ENCODE measurements at places on chromosomes 2 and 18. TPM values are rescaled to one million over a fixed set of nuclear protein-coding genes. Genes with fewer than 3 reads are reported as not detected.
A peak's percentile ranks its signal among the peaks of the same experiment; 100 is the strongest.

Gene PSMA8
- not detected for total RNA-seq

Gene CRYGD
- total RNA-seq, result not detected

Gene MYL12B
- total RNA-seq, result 256 TPM

Gene MEP1B
- total RNA-seq, result not detected

Gene WBP1
- total RNA-seq, result 21.4 TPM

Gene ERBB4
- total RNA-seq, result not detected

Gene TMEM182
- total RNA-seq, result 5.2 TPM

Gene GPAT2
- total RNA-seq, result 0.94 TPM

Gene SERPINB2
- not detected for total RNA-seq

Gene POMC
- total RNA-seq, result not detected

DNA sequence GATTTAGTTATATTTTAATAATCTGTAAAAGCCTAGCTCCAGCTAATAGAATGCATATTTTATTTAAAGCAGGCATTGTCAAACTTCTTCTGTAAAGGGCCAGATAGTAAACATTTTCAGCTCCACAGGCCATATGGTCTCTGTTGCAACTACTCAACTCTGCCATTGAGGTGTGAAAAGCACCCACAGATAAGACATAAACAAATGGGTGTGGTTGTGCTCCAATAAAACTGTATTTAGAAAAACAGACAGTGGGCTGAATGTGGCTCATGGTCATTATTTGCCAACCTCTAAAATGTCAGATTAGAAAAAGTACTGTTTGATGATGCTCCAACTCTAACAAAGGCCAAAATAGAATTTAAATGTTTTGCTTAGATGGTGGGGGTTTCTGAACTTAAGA is 519.9 kb downstream of the RNF144A start:
- no peaks in the 10 kb centered on the region for H3K27me3 ChIP-seq
- no peak overlapping the region for H3K4me3 ChIP-seq

GRCh38 chr2:54107903-54108615 is 7.4 kb upstream of the ACYP2 start:
- no peak for DNase-seq
- no peak overlapping the region for H3K27ac ChIP-seq
- no peak overlapping the region for H3K4me3 ChIP-seq
- H3K36me3 ChIP-seq, result no peaks in the 10 kb centered on the region
- H3K27me3 ChIP-seq, result no peaks in the 10 kb centered on the region

GRCh38 chr2:105519516-105519915 is 120.7 kb upstream of the FHL2 start:
- no peaks in the 10 kb centered on the region for H3K36me3 ChIP-seq
- DNase-seq, result no peak
- H3K27me3 ChIP-seq, result no peaks in the 10 kb centered on the region
- no peak overlapping the region for H3K4me3 ChIP-seq
- H3K4me1 ChIP-seq, result peaks cover 10% of the 10 kb centered on the region

- H3K4me1 ChIP-seq, result no peaks in the 10 kb centered on the region
- no peak overlapping the region for H3K27ac ChIP-seq
- no peaks in the 10 kb centered on the region for H3K27me3 ChIP-seq
These were observed 51.5 kb upstream of the DCC start for GRCh38 chr18:52288403-52289004.

DNA sequence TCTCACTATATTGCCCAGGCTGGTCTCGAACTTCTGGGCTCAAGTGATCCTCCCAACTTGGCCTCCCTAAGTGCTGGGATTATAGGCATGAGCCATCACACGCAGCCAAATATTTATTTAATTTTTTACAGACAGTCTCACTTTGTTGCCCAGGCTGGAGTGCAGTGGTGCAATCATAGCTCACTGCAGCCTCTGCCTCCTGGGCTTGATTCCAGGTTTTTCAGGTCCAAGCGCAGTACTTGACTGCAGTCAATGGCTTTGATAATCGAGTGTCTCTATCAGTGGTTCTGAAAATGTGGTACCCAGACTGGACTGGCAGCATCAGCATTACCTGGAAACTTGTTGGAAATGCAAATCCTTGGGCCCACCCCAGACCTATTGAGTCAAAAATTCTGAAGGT is 63.1 kb downstream of the PLB1 start:
- H3K36me3 ChIP-seq, result no peaks in the 10 kb centered on the region
- DNase-seq, result no peak
- peaks cover 39% of the 10 kb centered on the region for H3K27me3 ChIP-seq
- H3K4me1 ChIP-seq, result no peaks in the 10 kb centered on the region
- H3K27ac ChIP-seq, result no peak overlapping the region

DNA sequence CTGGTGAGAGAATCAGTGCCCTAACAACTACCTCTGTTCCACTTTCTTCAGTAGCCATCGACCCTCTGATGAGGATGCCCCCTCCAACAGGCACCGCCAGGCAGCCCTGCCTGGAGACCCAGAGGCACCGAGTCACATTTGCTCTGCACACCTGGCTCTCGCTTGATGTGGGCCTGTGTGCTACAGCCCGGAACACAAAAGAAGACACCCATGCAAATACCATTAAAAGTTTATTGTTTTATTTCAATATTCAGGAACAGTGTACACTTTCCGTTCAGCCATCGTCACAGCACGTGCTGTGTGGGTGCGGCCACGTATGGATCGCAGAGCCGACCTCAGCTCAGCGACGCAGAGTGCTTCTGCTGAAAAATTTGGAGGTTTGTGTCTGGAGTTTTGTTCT is 154.0 kb downstream of the MBP start:
- H3K27ac ChIP-seq, result no peak overlapping the region
- H3K36me3 ChIP-seq, result no peaks in the 10 kb centered on the region
- no peaks in the 10 kb centered on the region for H3K4me1 ChIP-seq
- H3K4me3 ChIP-seq, result no peak overlapping the region

DNA sequence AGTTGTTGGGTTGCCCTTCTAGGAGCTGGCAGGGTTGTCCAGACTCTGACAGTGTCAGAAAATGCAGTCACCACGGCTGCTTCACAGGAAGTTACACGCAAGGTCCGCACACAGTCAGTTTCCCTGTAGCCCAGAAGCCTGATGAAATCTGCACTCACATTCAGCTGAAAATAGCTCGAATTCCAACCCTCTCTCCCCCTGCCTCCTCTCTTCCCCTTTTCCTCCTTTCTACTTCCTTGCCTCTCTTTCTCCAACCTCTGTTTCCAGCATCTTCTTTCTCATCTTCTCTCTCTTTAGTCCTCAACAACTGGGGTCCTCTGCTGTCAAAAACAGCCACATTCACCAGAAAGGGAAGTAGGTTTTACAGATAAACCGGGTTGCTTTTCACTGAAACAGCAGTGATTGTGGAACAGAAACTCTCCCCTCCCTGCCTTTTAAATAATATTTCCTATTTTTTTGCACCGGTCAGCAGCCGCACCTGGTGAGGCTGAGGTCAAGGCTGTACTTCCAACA is 69.3 kb downstream of the BCL11A start:
- H3K27ac ChIP-seq, result no peak overlapping the region
- H3K27me3 ChIP-seq, result peaks cover 6% of the 10 kb centered on the region
- H3K4me1 ChIP-seq, result no peaks in the 10 kb centered on the region
- DNase-seq, result no peak
- H3K36me3 ChIP-seq, result no peaks in the 10 kb centered on the region
- H3K4me3 ChIP-seq, result no peak overlapping the region

DNA sequence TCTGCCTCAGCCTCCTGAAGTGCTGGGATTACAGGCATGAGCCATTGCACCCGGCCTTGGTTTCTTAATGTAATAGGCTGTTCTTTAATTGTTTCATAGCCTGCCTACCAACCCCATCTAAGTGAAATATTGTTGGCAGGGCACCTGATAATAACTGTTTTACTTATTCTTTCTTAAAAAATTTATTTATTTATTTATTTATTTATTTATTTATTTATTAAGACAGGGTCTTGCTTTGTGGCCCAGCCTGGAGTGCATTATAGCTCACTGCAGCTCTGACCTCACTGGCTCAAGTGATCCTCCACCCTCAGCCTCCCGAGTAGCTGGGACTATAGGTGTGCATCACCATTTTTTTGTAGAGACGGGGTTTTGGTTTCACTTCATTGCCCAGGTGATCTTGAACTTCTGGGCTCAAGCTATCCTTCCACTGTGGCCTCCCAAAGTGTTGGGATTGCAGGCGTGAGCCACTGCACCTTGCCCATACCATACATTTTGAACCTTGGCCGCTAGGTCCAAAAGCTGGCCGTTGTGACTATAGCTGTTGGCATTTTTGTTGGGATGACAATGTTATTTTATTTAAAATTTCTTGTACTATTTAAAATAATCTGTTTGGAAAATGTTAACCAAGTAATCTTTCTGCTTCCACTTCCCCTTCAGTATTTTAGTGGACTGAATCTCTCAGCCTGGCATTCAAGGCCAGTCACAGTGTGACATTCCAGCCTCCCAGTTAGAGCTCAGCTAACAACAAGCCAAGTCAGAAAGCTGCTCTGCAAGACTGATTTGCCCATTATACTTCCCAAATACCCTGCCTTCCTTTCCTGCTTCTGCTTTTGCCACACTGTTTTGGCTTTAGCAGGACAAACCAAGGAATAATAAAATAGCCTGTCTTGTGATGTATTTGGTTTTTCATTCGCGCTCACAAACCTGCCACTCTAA is 52.4 kb downstream of the BABAM2 start:
- no peak for DNase-seq
- H3K4me1 ChIP-seq, result no peaks in the 10 kb centered on the region
- no peaks in the 10 kb centered on the region for H3K36me3 ChIP-seq
- H3K27ac ChIP-seq, result no peak overlapping the region
- no peaks in the 10 kb centered on the region for H3K27me3 ChIP-seq

DNA sequence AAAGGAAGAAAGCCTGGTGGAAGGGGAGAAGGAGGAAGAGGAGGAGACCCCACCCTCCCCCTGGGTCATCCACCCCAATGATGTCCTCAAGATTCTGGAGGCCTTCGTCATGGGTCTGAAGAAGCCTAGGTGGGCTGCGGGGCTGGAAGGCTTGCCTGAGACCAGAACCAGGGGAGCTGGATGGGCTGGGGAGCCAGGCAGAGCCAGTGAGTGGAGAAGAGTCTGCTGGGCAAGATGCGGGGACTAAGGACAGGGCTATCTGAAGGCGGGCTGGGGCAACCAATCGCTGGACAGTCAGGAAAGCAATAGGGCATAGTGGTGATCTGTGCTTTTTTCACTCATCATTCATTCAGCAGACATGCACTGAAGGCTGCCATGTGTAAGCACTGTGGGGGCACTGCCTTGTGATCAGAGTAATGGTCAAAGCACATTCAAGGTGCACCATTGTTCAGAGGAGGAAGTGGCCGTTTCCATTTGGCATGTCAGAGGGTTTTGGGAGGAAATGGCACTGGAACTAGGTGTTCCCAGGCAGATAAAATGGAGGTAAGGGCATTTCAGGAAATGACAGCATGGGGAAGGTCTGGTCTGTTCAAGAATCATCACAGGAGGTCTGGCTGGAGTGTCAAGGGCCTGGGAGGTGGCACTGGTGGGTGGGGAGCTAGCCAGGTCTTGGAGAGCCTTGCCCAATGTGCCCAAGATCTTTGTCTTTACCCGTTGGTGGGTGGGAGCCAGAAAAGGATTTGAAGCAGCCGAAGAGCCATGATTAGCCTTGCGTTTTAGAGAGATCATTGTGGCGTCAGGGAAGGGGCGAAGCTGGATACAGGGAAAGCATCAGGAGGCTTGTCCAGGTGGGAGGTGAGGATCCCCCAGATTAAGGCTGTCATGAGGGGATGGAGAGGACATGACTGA is 24.2 kb downstream of the OTOF start:
- H3K4me1 ChIP-seq, result no peaks in the 10 kb centered on the region
- no peak overlapping the region for H3K27ac ChIP-seq
- H3K27me3 ChIP-seq, result no peaks in the 10 kb centered on the region
- H3K36me3 ChIP-seq, result no peaks in the 10 kb centered on the region
- no peak overlapping the region for H3K4me3 ChIP-seq

DNA sequence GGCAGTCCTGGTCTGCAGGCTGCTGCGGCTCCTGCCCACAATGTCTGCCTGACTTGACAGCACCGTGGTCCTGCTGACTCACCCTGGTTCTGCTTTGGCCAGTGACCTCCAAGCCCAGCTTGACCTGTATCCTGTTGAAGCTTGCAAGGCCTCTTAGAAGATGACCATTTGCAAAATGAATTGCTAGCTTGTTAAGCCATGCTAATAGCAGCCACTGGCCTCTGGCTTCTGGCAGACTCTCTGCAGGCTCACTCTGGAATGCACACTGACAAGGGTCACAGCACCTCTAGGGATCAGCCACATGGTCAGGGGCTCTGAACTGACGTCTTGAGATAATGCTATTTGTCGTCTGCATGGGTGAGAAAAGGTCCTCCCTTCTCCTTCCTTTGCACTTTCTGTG is 25.9 kb downstream of the CNGA3 start:
- H3K27me3 ChIP-seq, result peaks cover 15% of the 10 kb centered on the region
- no peak overlapping the region for H3K27ac ChIP-seq
- no peaks in the 10 kb centered on the region for H3K4me1 ChIP-seq
- no peak overlapping the region for H3K4me3 ChIP-seq
- H3K36me3 ChIP-seq, result no peaks in the 10 kb centered on the region
- no peak for DNase-seq

GRCh38 chr2:77488141-77488540 is 34.0 kb downstream of the LRRTM4 start:
- no peak for DNase-seq
- H3K27ac ChIP-seq, result no peak overlapping the region
- no peaks in the 10 kb centered on the region for H3K27me3 ChIP-seq
- no peaks in the 10 kb centered on the region for H3K4me1 ChIP-seq

- peaks cover 17% of the 10 kb centered on the region for H3K4me1 ChIP-seq
- H3K27ac ChIP-seq, result peak overlapping the region; percentile 89
- peak; percentile 49 for DNase-seq
These were observed 373 bp downstream of the EIPR1 start for GRCh38 chr2:3377279-3377611.

GRCh38 chr2:217269701-217270484 is 410.0 kb upstream of the TNP1 start:
- no peaks in the 10 kb centered on the region for H3K4me1 ChIP-seq
- H3K27ac ChIP-seq, result no peak overlapping the region
- no peaks in the 10 kb centered on the region for H3K27me3 ChIP-seq
- DNase-seq, result no peak
- no peak overlapping the region for H3K4me3 ChIP-seq

- no peaks in the 10 kb centered on the region for H3K27me3 ChIP-seq
- peaks cover 12% of the 10 kb centered on the region for H3K4me1 ChIP-seq
- no peak for DNase-seq
- H3K4me3 ChIP-seq, result no peak overlapping the region
These were observed 158.2 kb downstream of the TDRD15 start for GRCh38 chr2:21281791-21282514.

GRCh38 chr2:223585666-223586065 is 16.5 kb downstream of the SCG2 start:
- H3K36me3 ChIP-seq, result no peaks in the 10 kb centered on the region
- H3K4me3 ChIP-seq, result no peak overlapping the region
- H3K27ac ChIP-seq, result no peak overlapping the region
- H3K27me3 ChIP-seq, result no peaks in the 10 kb centered on the region
- H3K4me1 ChIP-seq, result no peaks in the 10 kb centered on the region
